ENCODE measurements at places on chromosomes 16 and 17. TPM values are rescaled to one million over a fixed set of nuclear protein-coding genes. Genes with fewer than 3 reads are reported as not detected.

The ASPA gene
- 1.6 TPM for total RNA-seq

The TMEM204 gene
- 39.8 TPM for total RNA-seq

The KRTAP4-1 gene
- not detected for total RNA-seq

The VASN gene
- total RNA-seq, result 108 TPM

The CSHL1 gene
- total RNA-seq, result not detected

The ATP1B2 gene
- not detected for total RNA-seq

The MYH8 gene
- total RNA-seq, result not detected

The SLC9A5 gene
- total RNA-seq, result 3.2 TPM

The TAC4 gene
- not detected for total RNA-seq

Data from myometrial cell (primary cell).